ENCODE measurements at places on chromosomes 13 and 19. TPM values are rescaled to one million over a fixed set of nuclear protein-coding genes. Genes with fewer than 3 reads are reported as not detected.

Gene CEACAM7
- total RNA-seq: not detected

- DNase-seq: no peak
Observed at GRCh38 chr13:49084961-49085360, 109.2 kb downstream of the FNDC3A start.

DNA sequence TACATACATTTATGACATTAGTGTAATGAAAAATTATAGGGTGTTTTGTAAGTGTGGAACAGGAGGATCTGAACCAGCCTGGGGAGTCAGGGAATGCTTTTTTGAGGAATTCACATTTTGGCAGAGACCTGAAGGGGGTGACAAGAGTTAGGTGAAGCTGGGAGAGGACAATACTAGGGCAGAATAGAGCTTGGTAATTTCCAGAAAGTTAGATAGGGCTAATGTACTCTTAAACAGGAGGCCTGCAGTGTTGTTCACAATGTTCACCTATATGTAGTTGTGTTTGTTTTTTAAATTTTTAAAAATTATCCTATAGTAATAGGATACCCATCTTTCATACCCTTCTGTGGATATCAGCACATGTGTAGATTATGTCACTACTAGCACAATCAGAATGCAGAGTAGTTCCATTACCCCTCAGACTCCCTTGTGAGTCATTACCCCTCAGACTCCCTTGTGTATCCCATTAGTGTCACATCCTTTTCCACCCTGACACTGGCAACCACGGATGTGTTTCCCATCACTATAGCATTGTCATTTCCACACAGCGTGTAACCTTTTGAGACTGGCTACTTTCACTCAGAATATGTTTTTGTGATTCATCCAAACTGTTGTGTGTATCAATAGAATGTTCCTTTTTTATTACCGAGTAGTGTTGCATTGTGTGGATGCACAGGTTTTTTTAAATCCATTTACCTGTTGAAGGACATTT is 43.1 kb downstream of the PCCA start:
- peak; percentile 37 for DNase-seq

DNA sequence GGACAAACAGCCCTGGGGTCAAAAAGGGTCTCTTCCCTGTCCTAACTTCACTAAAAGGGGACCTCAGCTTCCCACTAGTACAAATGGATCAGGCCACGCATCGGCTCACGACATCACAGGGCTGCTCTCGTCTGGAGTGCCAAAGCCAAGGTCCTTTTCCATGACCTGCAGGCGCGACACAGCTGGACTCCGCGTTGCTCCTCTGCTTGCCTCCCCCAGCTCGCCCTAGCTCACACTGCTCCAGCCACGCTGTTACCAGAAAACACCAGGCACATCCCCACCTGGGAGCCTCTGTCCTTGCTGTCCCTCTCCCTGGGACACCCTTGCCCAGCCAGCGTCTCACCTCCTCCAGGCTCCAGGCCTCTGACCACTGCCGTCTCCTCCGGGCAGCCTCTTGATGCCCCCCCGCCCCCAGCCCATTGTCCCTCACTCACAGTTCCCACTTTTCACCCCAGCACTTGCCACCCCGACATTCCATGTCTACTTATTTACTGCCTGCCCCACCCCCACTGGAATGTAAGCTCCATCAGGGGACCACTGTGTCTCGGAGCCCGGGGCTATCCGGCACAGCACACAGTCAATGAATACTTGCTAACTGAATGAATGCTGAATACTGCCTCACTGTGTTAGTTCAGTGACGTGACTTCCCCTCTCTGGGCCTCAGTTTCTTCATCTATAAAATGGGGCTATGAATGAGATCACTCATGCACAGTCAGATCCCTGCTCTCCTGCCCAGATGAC is 20.7 kb downstream of the AKT2 start:
- no peak for DNase-seq

DNA sequence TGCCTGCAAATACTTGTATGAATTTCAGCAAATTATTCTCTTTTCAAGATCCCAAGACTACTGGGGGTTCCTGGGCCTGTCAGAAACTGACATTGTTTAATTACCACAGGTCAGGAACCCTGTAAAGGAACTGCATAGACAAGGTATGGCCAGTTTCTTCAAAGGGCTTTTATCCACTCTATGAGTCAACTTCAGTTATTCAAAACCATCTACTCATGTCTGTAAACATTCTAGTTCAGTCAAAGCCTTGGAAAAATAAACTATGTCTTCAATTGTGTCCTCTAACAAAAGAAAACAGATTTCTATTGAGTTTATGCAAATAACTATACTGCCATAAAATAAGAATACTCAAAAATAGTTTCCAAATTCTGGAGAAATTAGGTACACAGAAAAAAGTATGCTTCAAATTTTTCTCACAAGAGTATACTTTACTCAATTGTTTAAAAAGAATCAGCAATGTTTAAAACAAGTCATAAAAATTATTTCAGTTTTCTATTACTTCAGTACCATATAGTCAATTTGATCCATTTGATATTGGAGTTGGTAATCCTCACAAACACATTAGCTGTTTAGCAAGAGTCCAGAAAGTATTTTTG is 486.4 kb upstream of the PCDH20 start:
- no peak for DNase-seq

DNA sequence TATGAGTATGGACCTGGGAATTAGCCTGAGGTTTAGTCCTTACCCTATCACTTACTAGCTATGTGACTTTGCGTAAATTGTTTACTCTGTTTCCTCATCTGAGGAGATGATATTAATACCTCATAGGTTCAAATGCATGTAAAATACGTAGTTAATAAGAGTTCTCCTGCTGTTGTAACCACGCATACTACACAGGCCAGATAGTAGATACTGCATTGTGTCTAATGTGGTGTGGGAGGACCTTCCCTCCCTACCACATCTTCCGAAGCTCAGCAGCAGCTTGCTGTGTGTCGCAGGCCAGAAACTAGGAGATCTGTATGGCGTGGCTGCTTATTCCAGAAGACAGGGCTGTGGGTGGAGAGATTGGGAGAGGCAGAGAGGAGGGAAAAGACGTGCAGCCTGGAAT is 23.0 kb downstream of the GTF2F2 start:
- DNase-seq: no peak
